ENCODE measurements at places on chromosomes 13 and 19. TPM values are rescaled to one million over a fixed set of nuclear protein-coding genes. Genes with fewer than 3 reads are reported as not detected.

AMER2 gene
- total RNA-seq, result not detected

FUT1 gene
- total RNA-seq, result 5.5 TPM

ZNF776 gene
- 17.6 TPM for total RNA-seq

LPAR6 gene
- total RNA-seq, result 17.9 TPM

ZNF69 gene
- total RNA-seq, result 1.4 TPM

LGALS14 gene
- total RNA-seq, result not detected

CABP5 gene
- not detected for total RNA-seq

TLE2 gene
- 13.7 TPM for total RNA-seq

KLK12 gene
- not detected for total RNA-seq

ZNF723 gene
- total RNA-seq, result not detected

MRPL34 gene
- total RNA-seq, result 48.0 TPM

IRGC gene
- not detected for total RNA-seq

METTL21C gene
- total RNA-seq, result not detected

ZNF610 gene
- total RNA-seq, result 3.1 TPM

RDH8 gene
- total RNA-seq, result not detected

C13orf46 gene
- 0.22 TPM for total RNA-seq

Measured in thoracic aorta endothelial cell (primary cell).